ENCODE measurements at places on chromosomes 2 and 18.

DNA sequence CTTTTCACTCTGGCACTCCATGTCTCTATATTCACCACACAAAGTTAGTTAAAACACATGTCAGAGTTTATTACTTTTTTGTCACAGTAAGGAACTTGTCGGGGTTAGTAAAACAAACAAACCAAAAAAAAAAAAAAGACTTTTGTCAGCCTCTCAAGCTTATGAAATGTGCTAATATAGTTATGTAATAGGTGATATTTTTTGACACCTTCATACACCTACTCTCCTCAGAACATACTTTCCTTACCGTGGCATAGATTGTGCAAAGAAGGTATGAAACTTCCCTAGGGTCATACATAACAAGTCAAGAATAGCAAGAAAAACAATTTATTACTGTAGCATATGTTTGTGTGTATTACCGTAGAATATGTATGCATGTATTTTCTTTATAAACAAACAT, 633.3 kb downstream of the CNTNAP5 start:
- no peak for DNase-seq

DNA sequence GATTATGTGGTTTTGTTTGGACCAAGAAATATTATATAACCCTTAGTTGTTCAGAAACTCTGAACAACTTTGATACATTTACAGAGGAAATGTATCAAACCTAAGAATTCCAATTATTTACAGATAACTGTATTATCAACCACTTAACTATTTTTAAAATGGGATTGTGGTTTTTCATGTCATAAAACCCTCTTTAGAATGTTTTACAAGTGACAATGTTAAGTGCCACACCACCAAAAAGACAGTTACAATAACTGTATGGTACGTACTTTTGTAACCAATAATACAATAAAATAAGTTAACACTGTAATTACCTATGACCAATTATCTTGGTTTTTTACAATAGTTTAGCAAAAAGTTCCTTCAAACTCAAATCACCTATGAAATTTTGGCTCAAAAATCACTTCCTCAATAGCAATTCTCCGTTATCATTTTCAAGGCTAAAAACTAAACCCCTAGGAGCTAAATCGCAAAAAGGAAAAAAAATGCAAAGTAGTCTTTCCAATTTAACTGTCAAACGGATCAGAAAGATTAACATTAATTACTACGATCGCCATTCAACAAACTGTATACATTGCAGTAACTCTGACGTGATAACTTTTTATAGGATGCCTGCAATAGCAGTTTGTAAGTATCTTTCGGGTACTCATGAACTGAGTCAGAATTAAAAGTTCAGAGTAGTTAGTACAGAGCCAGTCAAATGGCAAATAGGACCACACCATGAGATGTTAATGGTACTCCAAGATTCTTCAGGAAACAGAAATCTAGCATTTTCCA, 1.5 kb downstream of the ROCK1 start:
- no peak for DNase-seq

DNA sequence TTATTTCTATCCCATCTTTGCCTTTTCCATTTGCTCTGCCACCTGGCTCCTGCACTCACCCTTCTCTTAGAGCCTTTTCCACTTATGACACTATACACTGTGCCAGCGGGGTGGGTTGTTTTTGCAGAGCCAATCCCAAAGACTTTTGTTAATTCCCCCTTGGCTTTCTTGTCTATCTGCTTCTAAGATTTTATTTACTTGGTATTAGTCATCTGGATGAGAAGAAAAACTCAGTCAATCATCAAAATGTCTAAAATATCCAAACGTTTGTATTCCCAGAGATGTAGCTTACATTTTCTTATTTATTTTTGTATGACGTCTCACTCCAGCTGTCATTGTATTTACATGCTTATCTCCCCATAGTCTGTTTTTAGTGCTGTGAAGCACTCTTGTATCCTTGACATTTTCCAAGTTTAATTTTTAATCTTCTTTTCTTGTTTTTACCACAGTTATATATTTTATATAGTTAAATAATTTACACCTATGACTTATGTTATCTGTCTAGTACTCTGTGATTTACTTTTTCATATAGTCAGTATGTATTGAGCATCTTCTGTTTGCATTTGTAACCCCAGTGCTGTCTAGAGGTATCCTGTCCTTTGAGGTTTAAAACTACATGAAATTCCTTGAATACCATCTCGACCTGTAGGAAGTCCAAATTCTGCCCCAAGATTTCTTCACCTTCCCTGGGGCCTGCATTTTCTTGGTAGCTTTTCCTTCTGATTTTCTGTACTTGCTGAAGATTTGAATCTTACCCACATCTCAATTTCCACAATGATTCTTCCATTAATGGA, 55.1 kb downstream of the COL4A3 start:
- DNase-seq = no peak

GRCh38 chr2:216554755-216555154, 56.1 kb downstream of the RPL37A start:
- DNase-seq = no peak

DNA sequence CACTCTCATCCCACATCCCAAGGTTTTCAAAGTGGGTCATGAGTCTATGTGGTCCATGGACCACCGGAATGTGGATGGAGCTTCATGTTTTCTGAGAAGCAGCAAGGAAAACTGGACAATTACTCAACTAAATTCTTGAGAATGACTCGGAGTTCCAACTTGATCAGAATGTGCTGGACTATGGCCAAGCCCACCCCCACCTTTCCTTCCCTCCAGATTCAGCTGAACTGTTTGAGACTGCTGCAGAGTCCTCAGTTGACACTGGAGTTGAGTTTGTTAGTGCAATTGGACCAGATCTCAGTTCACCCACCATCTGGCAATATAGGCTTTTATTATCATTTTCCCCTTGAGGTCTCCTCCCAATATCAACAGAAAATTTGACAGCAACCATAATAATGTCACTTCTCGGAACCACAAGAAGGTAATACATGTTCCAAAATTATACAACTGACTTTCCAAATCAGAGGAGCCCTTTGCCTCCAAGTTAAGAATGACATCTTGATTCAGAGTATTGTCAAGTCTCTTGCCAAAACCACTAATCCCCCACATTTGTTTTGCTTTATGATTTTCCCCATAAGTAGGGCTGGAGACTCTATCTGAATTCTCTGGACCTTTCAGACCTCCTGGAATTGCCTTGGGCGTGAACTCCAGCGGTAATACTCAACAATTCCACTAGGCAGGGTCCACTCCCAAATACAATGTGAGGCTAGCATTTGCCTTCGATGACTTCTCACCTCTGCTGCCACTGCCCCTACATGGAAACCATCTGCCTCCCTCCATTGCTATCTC, 8.8 kb downstream of the COL4A4 start:
- DNase-seq = no peak

GRCh38 chr18:2236232-2236631, 335.1 kb downstream of the METTL4 start:
- DNase-seq = no peak

GRCh38 chr2:127985026-127985734, 42.7 kb downstream of the SAP130 start:
- no peak for DNase-seq

DNA sequence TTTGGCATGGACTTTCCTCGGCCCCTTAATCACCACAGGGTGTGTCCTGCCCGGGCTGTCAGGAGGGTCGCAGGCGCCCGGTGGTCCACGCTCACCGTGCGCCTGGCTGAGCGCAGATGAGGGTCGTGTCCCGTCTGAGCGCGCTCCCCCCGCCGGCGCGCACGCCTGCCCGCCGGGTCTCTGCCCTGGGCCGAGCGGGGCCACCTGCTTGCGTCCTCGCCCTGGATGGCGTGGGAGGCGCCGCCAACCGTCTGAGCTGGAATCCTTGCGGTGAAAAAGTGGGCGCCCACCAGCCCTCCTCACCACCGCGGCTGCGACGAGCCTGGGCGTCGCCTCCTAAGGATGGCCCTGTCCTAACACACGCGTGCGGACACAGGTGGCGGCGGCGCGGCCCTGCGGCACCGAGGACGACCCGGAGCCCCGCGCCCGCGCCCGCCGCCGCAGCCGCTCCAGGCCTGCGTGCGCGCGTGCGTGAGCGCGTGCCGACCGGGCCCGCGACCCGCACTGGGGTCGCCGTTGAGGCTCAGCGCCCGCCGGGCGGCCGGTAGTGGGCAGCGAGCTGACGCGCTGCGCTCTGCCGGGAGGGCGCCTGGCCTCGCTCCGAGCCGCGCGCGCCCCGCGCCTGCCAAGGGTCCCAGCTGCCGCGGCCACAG, 126.6 kb downstream of the ARHGEF4 start:
- no peak for DNase-seq

GRCh38 chr2:166127217-166128155, at the start of gene SCN1A:
SCN1A (minus strand) TSS chr2:166128020; CDS start chr2:166073621, 54,399 bp downstream.
- DNase-seq = no peak
